ENCODE measurements at places on chromosomes 3 and 15.

DNA sequence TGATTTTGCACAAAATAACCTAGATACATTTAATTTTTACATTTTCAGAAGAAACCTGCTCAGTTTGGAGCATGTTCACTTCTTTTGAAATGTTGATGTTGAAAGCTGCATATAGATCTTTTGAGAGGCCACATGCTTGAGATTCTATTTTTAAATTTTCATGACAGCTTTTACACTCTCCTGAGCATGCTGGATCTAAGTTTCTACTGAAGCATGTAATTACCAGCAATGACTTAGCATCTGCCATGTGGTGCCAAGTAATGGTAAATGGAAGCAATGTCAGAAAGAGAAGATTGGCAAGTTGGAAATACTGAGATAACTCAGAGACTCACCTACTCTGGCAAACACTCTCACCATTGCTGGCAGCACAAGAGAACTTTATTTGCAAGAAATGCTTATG lies 310.6 kb downstream of the NSUN3 start:
- no peak for DNase-seq

- no peak for DNase-seq
Observed at GRCh38 chr15:51090753-51091152, 4.0 kb downstream of the TNFAIP8L3 start.

DNA sequence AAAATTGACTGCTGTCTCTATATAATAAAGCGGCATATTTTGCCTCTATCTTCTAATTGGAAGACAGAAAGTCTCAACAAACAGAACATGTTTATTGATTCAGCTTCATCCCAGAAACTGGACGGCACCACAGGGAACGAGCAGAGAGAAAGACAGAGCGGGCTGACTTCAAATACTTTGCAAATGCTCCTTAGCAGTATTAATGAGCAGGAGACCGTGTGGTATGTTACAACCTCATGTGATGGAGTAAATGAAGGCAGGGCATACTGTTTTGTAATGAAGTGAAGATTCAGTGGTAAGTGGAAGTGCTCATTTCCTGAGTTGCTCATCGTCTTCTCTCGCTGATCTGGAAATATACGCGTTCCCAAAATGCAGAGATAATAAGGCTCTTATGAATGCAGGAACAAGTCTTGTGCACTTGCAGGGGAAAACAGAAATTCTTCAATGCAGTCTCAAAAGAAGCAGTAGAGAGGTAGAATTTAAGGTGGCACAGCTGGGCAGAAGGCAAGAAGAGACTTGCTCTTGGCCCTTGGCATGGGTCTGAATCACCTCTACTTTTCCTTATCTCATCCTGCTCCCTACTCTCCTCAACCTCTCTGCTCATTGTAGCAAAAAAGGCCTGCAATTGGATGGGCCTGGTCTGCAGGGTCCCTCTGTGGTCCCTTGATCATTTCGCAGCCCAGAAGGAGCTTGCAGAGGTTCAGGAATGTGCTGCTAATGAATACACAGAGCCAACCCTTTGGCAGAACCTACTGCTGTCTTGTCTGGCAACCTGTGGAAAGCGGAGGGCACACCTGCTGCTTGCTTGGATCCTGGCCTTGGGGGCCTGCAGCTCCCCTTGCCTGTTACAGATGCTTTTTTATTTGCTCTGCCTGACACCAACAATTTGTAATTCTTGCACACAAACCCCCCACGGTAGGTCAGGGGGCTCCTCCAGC lies 604.9 kb upstream of the CFAP20DC start:
- DNase-seq, result no peak

DNA sequence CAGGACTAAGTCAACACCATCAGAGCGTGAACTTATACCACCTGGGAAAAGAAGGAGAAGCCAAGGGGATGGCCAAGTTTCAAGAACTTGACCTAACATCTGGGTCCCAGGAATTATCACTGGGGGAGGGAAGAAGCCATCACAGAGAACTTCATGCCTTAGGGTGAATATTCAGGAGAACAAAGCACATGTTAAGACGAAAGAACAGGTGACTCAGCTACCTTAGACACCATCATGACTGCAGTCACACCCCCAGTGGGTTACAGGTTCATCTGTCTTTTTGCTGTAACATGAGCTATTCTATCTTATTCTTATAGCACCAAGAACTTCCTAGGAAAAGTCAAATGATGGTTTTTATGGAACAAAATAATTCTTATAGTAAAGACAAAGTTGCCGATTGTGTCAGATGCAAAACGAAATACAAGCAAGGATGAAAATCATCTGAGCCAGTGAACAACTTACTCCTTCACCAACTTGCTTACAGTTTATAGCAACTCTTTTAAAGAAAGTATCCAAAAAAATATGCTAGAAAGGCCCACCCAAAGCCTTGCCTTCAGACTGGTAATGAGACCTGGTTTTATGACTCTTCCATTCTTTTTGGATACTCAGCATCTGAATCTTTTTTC lies 72.0 kb downstream of the TPRA1 start:
- DNase-seq, result no peak

- peak; percentile 74 for DNase-seq
Observed at GRCh38 chr3:8987645-8988383, 24.5 kb upstream of the RAD18 start.

- no peak for DNase-seq
Observed at GRCh38 chr3:45841420-45841756, 531 bp downstream of the LZTFL1 start.

DNA sequence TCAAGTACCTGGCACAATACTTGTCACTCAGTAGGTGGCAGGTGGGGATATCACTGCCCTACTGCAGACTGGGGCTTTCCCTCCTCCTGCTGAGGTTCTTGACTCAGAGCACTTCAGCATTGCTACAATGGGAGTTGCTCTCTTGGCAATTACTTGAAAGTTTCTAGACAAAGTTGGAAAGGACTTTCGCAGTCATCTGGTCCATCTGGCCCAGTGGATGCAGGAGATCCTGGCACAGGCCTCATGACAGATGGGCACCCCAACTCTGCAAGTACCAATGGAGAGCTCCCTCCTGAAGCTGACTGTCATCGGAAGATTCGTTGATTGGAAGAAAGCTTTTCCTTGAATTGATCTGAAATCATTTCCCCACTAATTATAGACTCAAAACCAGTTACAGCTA lies 19.2 kb upstream of the IGF2BP2 start:
- DNase-seq, result no peak

DNA sequence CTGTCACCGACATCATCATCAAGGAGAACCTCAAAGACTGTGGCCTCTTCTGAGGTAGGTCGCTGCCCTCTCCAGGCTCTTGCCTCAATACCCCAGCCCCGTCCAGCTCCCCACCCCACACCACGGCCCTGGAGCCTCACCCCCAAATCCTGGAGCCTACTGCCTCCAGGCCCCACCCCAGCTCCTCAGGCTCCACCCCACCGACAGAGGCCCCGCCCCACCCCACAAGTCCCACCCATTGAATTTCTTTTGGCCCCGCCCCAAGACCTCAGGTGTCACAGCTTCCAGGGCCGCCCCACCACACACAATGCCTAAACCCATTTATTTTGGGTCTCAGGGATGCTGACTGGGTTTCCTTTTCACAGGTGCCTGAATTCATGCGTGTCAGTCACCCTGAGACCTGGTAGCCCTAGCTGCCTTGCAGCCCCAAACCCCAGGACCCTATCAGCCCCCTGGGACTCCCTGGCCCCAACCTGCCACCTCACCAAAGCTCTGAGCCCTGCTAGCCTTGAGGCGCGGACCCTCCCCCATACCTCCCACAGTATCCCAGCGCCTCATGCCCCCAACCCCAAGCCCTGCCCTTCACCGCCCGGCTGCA lies 3.6 kb downstream of the GNAT1 start:
- DNase-seq, result peak; percentile 39

DNA sequence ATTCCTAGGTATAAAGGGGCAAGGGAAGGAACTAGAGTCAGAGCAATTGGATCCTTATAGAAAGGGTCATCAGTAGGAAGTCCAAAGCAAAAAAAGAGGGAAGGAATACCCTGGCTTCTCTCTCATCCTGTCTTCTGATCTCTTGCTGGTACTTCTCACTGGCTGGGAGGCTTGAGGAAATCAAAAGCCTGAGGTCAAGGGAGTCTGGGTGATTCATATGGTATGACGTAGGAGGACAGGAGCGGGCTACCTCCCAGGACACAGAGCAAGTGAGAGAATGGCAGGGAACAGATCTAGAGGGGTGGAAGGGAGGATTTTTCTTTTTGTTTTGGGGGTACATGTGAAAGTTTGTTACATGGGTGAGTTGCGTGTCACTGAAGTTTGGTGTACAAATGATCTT lies 76.0 kb downstream of the CFAP20DC start:
- no peak for DNase-seq

DNA sequence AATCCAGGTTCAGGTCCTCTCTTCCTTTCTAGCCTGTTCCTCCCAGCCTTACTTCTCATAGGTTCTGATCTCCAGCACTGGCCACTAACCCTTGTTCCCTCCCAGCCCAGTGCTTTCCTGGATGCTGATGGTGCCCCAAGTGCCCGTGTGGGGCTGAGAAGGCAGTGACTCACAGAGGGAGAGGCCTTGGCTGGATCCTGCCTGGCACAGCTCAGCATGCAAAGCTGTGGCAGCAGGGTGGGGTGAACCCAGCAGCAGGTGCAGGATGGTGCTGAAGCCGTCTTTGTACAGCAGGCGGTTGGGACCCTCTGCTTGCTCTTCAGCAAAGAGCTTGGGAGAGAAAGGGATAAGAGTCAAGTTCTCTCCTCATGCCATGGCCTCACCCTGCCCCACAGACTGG lies 7.6 kb downstream of the LPCAT4 start:
- DNase-seq, result no peak

DNA sequence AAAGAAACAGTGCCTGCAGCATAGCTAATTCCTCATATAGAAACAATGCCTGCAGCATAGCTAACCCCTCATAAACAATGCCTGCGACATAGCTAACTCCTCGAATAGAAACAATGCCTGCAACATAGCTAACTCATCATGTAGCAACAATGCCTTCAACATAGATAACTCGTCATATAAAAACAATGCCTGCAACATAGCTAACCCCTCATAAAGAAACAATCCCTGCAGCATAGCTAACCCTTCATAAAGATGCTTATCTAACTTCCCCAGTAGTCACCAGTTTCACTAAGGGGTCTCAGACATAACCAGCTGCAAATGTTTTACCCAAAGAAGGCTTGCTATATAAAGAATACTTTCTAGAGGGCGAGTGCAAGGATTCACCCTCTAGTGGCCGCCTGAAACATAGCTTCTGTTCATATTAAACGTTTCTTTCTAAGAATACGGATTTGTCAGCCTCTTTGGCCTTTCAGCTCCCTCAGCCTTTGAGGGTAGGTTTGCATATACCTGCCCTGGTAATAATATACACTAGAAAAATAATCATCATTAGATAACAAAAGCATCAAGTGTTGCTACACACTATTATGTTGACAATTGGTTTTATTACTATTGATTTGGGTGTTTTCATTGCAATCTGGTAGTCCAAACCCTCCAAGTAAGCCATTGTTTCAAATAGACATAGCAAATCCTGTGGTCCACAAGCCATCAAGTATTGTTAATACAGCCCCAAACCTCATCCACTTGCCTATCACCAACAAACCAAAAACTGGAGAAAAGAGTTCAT lies 44.4 kb upstream of the FAN1 start:
- DNase-seq, result no peak

- DNase-seq, result no peak
Observed at GRCh38 chr3:143671626-143672025, 176.6 kb downstream of the SLC9A9 start.

- DNase-seq, result peak; percentile 43
Observed at GRCh38 chr15:85581495-85581894, 201.1 kb downstream of the AKAP13 start.

- no peak for DNase-seq
Observed at GRCh38 chr3:195095035-195095703, 175.8 kb downstream of the XXYLT1 start.

- no peak for DNase-seq
Observed at GRCh38 chr15:89807689-89808088, 7.0 kb downstream of the ANPEP start.

DNA sequence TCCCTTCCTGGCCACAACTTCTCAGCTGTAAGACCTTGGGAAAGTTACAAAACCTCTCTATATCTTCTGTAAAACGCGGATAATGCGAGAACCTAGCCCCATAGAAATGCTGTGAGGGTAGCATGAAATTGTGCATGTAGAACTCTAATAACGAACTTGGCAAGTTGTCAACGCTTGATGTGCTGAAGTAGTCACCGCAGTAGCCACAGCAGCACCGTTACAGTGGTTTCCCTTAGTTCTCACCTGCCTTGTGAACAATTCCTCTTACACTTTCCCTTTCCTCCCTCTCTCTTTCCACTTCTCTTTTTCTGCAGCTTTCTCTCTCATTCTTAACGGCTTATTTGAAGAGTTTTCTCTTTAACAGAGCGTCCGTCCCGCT lies 447 bp upstream of the SHQ1 start:
- peak; percentile 37 for DNase-seq

DNA sequence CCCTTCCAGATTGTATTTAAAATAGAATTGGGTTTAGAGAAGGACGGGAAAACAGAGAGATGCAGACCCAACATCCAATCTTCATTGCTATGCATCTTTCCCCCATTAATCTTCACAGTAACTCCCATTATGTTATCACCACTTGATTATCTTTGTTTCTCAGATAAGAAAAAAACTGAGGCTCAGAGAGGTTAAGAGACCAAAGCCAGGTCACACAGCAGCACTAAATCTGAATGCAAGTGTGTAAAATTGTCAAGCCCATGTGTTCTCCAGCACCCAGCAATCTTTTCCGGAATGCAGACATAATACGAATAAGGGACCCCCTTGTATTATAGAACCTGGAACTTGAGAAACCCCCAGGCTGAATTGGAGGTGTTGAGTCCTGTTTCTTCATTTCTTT lies 80.5 kb upstream of the TRIM42 start:
- no peak for DNase-seq

GRCh38 chr3:167972502-167972901 lies 123.2 kb downstream of the GOLIM4 start:
- DNase-seq, result no peak

- no peak for DNase-seq
Observed at GRCh38 chr3:61595288-61595687, 33.9 kb downstream of the PTPRG start.

DNA sequence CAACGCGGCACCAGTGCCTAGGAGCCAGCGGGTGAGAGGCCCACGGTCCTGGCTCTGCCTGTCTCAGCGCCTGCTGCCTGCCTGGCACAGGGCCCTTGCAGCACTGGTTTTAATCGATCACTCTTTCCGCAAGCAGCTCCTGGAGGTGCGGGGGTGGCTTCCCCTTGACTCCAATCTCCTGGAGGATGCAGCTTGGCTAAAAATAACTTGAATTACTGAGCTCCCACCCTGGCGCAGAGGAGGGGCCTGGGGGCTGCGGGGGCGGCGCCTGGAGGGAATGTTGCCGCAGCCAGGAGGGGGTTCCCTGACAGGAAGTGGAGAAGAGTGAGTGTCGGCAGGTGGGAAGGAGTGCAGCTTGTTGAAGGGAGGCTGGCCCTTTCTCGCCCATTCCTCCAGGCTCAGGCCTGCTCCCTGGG lies 9.9 kb upstream of the RPL29 start:
- DNase-seq, result no peak

Data from activated CD4-positive, alpha-beta T cell treated with anti-CD3 and anti-CD28 coated beads, Interleukin-2, amount 50 U/mL, for 48 hours (primary cell).